ENCODE measurements at places on chromosomes 6 and 20.

GRCh38 chr6:18603361-18603760 is 216.2 kb downstream of the RNF144B start:
- no peak for DNase-seq

GRCh38 chr6:47028835-47029360 is 13.2 kb downstream of the ADGRF1 start:
- no peak for DNase-seq

GRCh38 chr6:20868397-20869096 is 334.3 kb downstream of the CDKAL1 start:
- DNase-seq: peak; percentile 9

DNA sequence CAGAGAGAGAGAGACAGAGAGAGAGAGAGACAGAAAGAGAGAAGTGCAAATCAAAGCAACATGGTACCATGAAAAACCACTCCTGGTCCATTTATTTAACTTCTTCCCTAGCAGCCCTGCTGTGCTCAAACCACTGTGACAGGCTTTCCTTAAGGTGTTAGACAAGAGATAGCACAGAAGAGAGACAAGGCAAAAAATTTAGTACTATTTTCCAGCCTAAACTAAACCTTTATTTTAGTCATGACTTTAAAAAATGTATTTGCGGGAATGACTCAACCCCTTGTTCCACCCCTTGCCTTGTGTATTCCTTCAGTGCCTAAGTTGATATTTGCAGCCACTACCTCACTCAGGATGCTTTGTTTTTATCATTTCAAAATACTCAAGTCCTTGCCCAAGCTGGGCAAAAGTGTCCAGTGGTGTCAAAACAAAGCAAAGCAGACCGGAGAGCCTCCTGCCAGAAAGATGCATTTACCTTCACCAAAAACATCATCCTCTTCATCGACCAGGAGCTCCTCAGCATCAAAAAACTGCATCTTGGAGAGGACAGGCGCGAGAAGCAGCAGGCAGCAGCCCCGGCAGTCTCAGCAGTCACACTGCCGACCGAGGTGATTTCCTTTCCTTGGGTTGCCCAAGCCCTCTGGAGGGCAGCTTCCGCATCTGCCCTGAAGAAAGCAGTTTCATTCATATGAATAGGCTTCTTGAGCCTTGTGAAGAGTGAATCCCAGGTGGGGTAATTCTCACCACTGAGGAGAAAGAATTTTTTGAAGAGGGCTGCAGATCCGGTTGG is at the start of gene RIPOR2:
TSS of gene RIPOR2 (minus strand) at position 595 of the 787 bp plus-strand sequence. CDS start at position 533, 62 bp downstream.
- DNase-seq: peak; percentile 14

DNA sequence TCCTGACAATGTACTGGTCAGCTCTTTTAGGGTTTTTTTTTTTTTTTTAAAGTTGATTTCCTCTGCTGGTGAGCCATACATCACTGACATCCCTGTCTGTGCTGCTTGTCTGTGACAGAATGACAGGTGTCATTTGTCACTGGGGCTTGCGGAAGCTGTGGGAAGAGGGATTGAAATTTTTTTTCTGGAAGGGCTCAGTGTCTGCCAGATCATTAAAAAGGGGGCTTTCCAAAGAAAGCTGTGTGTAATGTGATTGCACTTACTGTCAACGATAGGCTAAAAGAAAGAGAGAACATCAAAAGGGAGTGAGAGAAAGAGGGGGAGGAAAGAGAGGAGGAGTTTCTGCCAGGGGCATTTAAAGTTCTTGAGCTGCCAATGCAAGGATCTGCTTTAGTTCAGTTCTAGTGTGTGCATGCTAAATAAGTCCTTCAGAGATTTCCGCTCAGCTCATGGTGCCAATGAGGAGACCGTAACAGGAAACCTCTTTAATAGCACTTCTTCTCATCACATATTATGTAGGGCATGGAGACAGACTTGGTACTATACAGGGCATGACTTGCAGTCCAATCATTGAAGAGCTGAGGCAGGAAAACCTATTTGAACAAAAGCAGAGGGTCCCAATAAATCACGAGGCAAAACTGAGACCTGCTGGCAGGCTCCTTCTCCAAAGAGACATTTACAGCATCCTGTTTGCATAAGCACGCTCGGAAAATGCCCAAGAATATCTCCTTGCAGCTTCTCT is 177.2 kb downstream of the TSHZ2 start:
- DNase-seq: peak; percentile 17

- peak; percentile 80 for DNase-seq
Measured at GRCh38 chr20:11274141-11274594, 600.4 kb upstream of the JAG1 start.

GRCh38 chr20:32586291-32586690 is 1.2 kb upstream of the NOL4L start:
- no peak for DNase-seq

GRCh38 chr6:30386166-30386565 is 41.2 kb downstream of the RPP21 start:
- DNase-seq: no peak

DNA sequence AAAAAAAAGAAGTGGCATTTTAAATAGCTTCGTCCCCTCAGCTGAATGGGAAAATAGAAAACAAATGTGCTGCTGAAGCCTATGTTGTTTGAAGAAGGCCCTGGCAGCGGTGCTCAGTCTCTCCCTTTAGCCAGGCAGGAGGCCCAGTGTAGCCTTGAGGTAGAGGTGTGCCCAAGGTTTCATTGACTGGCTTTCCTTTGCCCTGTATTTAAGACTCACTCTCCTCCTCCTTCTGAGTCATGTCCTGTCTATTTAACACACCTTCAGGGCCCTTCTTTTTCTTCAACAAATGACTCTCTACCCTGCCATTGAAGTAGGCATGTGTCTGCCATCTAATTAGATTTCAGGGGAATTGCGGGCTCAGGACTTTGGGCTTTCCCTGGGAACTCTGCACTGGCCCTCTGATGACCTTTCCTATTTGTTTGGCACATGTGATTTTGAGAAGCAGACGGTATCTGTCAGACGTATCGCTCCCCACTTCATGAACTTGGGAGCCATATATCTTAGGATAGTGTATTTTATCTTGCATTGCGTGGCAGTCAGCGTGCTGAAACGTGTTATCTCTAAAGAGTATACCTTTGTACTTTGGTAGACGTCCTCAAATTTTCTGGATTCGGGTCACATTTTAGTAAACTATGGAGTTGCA is 4.3 kb downstream of the TJAP1 start:
- no peak for DNase-seq

Data from astrocyte of the hippocampus (primary cell).